ENCODE measurements at places on chromosomes 11 and 22. TPM values are rescaled to one million over a fixed set of nuclear protein-coding genes. Genes with fewer than 3 reads are reported as not detected.

PIH1D2 gene
- 3.6 TPM for total RNA-seq

EIF3L gene
- 366 TPM for total RNA-seq

NPTXR gene
- 3.9 TPM for total RNA-seq

KRTAP5-1 gene
- total RNA-seq, result not detected

DEUP1 gene
- not detected for total RNA-seq

TMEM86A gene
- 3.7 TPM for total RNA-seq

TSPAN32 gene
- 1.1 TPM for total RNA-seq

GRCh38 chr22:41417622-41418390 lies 28.8 kb downstream of the TOB2 start:
- DNase-seq, result peak; percentile 99
- peak overlapping the region; percentile 93 for H3K27ac ChIP-seq
- peaks cover 59% of the 10 kb centered on the region for H3K4me1 ChIP-seq
- peaks cover 2% of the 10 kb centered on the region for H3K36me3 ChIP-seq
- H3K4me3 ChIP-seq, result no peak overlapping the region

- no peaks in the 10 kb centered on the region for H3K27me3 ChIP-seq
- H3K4me1 ChIP-seq, result no peaks in the 10 kb centered on the region
- H3K36me3 ChIP-seq, result no peaks in the 10 kb centered on the region
- H3K27ac ChIP-seq, result no peak overlapping the region
- DNase-seq, result no peak
Measured at GRCh38 chr11:7300281-7300680, 48.6 kb downstream of the SYT9 start.

- H3K27me3 ChIP-seq, result no peaks in the 10 kb centered on the region
- no peak overlapping the region for H3K27ac ChIP-seq
- H3K4me1 ChIP-seq, result peaks cover 4% of the 10 kb centered on the region
- peaks cover 26% of the 10 kb centered on the region for H3K36me3 ChIP-seq
- no peak for DNase-seq
- H3K4me3 ChIP-seq, result no peak overlapping the region
Measured at GRCh38 chr11:47328449-47329390, 23.8 kb downstream of the MYBPC3 start.

DNA sequence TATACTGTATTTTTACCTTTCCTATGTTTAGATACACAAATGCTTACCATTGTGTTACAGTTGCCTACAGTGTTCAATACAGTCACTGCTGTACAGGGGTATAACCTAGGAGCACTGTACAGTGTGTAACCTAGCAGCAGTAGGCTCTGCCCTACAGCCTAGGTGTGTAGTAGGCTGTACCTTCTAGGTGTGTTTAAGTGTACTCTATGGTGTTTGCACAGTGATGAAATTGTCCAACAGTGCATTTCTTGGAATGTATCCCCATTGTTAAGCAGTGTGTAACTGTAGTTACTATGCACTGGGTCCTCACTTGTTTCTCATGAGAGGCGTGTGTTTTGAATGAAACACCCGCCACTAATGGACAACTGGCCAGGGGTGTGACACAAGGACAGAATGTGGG lies 269.0 kb downstream of the OPCML start:
- DNase-seq, result no peak
- no peak overlapping the region for H3K27ac ChIP-seq
- no peaks in the 10 kb centered on the region for H3K4me1 ChIP-seq
- no peaks in the 10 kb centered on the region for H3K36me3 ChIP-seq
- no peak overlapping the region for H3K4me3 ChIP-seq

- H3K4me3 ChIP-seq, result no peak overlapping the region
- DNase-seq, result no peak
- H3K36me3 ChIP-seq, result no peaks in the 10 kb centered on the region
- H3K27ac ChIP-seq, result no peak overlapping the region
- no peaks in the 10 kb centered on the region for H3K4me1 ChIP-seq
Measured at GRCh38 chr11:31943056-31943780, 132.1 kb upstream of the PAX6 start.

- no peak overlapping the region for H3K4me3 ChIP-seq
- H3K27ac ChIP-seq, result no peak overlapping the region
- H3K36me3 ChIP-seq, result peaks cover 87% of the 10 kb centered on the region
- no peaks in the 10 kb centered on the region for H3K27me3 ChIP-seq
- DNase-seq, result no peak
Measured at GRCh38 chr22:20761536-20761935, 12.4 kb upstream of the SERPIND1 start.

DNA sequence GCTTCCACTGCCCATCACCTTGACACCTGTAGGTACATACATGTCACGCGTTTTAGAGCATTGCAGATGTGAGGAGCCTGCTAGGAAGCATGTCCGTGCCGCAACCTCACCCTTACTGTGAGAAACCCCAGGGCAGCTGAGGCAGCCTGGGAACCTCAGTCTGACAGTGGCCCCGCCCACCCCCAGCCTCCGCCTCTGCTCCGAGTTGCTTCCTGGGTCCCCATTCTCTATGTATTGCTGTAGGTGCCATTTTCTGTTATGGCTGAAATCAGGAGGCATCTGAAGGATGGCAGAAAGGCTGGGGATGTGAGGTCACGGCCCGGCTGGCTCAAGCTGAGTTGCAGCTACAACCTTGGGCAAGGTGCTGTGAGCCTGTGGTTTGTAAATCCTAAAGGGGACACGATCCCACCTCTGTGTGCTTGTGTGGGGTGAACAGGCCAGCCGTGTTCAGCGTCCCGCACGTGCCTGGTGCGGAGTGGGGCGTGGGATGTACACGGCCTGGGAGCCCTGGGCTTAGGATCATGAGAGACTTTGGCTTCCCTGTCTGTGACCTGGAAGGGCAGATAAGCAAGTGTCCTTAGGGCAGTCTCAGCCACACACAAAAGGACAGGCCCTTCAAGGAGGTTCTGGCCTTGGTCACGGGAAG lies 102.7 kb downstream of the PHF21B start:
- H3K36me3 ChIP-seq, result no peaks in the 10 kb centered on the region
- no peak overlapping the region for H3K27ac ChIP-seq
- H3K27me3 ChIP-seq, result peaks cover 11% of the 10 kb centered on the region
- H3K4me1 ChIP-seq, result no peaks in the 10 kb centered on the region

DNA sequence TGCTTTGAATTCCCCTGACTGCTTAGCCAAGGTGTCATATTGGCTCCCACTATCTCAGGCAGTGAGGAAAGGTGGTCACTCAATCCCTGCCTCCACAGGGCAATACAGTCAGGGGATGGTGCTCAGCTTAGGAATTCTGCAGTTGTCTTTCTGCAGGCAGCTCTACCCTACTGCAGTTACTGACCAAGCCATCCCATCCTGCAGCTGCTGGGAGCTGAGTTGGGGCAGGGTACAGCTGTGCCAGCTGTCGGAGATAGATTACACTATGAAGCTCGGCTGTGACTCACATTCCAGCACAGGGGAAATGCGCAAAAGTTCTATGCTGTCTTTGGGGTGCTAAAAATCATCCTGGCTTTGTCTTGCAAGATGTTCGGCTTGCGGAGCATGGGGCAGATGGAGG lies 4.4 kb upstream of the DAGLA start:
- no peak overlapping the region for H3K27ac ChIP-seq
- peaks cover 11% of the 10 kb centered on the region for H3K4me1 ChIP-seq
- DNase-seq, result no peak
- no peaks in the 10 kb centered on the region for H3K27me3 ChIP-seq
- H3K36me3 ChIP-seq, result no peaks in the 10 kb centered on the region

- DNase-seq, result no peak
- H3K27ac ChIP-seq, result no peak overlapping the region
- no peaks in the 10 kb centered on the region for H3K36me3 ChIP-seq
- H3K4me3 ChIP-seq, result no peak overlapping the region
- H3K4me1 ChIP-seq, result peaks cover 11% of the 10 kb centered on the region
Measured at GRCh38 chr11:9367551-9367950, 16.9 kb upstream of the IPO7 start.

DNA sequence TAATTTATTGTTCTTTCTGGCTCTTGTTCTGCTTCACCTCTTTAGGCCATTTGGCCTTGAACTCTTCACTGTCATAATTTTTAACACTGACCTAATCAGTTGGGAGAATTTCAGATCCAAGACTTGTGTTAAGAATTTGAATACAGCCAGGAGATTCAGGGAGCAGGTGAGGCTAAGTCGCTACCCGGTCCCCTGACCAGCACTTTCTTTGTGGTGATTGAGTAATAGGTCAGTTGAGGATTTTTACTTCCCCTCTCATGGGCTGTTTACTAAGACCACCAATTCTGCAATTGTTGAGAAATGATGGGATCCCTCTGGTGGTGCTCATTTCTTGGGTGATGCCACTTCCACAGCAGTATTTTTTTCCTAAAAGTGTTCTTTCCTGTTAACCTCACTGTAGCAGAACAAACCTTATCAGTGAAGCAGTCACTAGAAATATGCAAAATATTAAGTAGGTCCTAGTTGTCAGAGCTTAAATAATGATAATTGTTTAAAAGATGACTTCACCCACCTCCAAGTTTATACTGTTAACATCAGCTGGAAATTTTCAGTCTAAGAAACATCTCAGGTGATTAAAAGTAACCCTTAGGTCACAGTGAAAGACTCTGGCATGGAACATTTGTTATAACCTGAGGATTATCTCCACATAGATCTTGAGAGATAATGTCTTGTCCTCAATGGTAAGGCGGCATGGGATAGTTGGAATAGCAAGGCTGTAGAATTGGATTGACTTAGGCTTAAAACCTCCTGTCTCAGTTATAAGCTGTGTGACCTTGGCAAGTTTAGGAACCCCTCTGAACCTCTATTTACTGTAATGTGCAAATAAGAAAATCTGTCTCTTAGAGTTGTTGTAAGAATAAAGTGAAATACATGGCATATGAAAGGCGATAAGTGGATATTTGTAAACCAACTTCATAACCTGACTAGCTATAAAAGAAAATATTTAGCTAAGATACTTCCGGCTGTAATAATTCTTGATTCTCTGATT lies 41.3 kb downstream of the POLD3 start:
- DNase-seq, result no peak
- H3K4me1 ChIP-seq, result peaks cover 86% of the 10 kb centered on the region
- no peak overlapping the region for H3K4me3 ChIP-seq
- H3K27ac ChIP-seq, result peak overlapping the region; percentile 81
- no peaks in the 10 kb centered on the region for H3K27me3 ChIP-seq
